Thyroid gland (tissue), 4 donors: ENCODE measurements at places on chromosomes 5 and 9.
A peak's percentile ranks its signal among the peaks of the same experiment; 100 is the strongest.

GRCh38 chr9:6758498-6759184, 868 bp downstream of the KDM4C start:
- peak; percentile 59 for DNase-seq

DNA sequence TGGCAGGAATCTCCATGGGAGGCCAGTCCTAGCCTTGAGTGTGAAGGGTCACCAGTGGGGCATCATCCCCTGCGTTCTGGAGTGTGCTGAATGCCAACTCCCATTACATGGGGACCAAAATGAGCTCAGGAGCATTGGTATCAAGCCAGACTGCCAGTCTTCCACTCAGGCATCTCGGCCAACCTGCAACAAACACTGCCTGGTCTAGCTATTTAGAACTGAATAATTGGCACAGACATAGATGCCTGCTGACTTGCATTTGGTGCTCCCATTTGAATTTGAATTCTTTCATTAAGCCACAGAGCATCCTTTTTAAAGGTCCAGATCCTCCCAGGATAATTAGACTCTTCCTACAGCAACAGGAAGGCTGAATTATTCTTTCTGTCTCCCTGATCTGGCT, 116.6 kb upstream of the ABCA1 start:
- DNase-seq = no peak

- peak; percentile 78 for DNase-seq
Measured at GRCh38 chr5:111072949-111073682, 1.6 kb downstream of the TSLP start.

DNA sequence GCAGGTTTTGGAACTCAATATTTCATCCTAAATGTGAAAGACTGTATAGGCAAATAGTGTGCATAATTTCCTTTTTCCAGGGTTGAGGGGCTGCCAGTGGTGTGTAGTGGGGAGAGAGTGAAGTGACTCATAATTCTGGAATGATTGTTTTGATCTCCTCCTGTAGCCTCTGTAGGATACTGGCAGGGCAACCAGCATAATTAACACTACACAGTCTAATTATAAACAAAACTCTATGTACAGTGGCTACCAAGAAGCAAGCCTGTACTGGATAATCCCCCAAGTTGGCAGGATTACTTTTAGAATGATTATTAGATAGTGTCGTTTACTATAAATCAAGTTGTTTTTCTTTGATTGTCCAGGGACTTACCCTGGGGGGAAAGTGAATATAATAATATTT, 32.2 kb downstream of the LNPEP start:
- DNase-seq = no peak

DNA sequence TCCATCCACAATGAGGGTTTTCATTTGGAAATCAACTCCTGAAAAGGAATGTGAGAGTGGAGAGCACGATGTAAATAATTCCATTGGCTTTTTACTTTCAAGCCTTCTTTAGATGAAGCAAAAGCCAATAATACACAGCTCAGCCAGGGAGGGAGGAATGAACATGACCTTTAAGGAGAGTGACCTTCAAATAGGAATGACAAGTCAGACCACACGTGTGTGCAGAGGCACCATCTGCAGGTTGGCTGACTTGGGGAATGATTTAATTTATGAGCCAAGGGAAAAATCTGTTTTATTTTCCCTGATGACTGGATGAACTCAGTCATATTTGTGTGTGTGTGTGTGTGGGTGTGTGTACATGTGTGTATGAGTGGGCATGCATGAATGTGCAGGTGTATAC, 64.5 kb downstream of the RASEF start:
- DNase-seq = no peak

DNA sequence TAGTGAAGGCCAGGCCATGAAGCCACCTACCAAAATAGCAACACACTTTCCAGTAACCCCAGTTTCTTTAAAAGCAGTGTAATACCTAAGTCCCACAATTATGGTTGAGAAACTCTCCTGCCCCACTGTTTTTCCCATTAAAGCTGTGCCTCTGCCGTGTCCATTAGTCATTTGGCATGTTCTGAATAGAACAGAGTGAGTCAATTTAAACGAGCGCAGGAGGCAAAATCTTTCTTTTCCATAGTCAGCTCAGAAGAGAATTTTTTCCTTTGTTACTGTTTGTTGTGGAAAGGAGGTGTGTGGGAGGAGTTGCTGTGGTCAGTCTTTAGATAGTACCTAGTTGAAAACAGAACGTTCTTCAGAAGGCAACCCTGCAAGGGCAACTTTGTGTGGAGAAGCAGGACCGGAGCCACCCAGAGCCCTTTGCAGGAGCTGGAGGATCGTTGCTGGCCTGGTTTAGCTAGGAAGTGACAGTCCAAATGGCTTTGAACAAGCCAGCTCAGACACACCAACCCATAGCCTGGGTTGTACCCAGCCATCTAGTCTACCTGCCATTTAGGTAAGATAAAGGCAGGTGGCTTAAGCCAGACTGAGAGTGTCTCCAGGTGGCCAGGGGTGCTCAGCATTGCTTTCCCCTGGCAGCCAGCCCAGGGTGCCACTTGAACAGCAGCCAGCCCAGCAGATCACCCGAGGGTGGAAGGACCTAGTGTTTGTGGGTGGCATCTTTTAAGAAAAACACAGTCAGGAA, 30.4 kb downstream of the GADD45G start:
- DNase-seq = peak; percentile 93

- DNase-seq = no peak
Measured at GRCh38 chr5:142316681-142317080, 8.1 kb downstream of the SPRY4 start.

GRCh38 chr5:10590226-10590999, 26.5 kb downstream of the ANKRD33B start:
- no peak for DNase-seq

- no peak for DNase-seq
Measured at GRCh38 chr9:114084282-114085073, 6.4 kb upstream of the AMBP start.

GRCh38 chr5:25488119-25488518, 843.3 kb upstream of the CDH10 start:
- DNase-seq = no peak

GRCh38 chr9:112086627-112087026, 88.5 kb downstream of the SUSD1 start:
- DNase-seq = no peak

DNA sequence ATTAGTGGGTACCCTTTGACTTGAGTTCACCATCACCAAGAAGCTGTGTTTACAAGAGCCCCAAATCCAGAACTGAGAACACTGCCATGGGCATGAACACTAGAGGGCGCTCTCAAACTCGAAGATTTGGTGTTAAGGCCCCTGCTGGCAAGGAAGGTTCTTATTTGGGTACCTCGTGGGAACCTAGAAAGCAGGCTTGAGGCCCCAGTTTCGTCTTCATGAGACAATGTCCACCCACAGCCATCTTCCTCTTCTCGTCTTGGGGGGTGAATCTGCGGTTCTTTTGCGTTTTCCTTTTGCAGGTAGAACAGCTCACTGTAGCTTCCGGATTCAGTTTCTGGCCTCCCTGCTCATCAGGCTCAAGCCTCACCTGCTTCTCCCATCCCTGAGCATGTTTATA, 184.0 kb downstream of the SEMA5A start:
- DNase-seq = peak; percentile 56

DNA sequence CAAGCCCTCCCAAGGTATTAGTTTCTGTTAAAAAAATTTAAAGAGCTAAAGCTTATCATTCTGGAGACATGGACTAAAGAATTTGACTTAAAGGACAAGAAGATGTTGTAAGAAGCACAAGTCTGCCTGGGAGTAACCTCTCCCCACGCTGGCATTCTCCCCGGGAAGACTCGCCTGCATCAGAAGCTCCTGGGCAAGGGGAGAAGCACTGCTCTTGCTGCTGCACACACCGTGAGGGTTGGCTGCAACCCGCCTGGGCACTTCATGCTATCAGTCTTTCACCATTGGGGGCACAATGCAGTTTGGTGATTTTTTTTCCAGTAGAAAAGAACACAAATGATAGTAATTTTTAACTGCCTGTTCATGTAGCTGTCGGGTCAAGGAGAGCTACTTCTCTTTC, 192.5 kb upstream of the PANK3 start:
- no peak for DNase-seq

DNA sequence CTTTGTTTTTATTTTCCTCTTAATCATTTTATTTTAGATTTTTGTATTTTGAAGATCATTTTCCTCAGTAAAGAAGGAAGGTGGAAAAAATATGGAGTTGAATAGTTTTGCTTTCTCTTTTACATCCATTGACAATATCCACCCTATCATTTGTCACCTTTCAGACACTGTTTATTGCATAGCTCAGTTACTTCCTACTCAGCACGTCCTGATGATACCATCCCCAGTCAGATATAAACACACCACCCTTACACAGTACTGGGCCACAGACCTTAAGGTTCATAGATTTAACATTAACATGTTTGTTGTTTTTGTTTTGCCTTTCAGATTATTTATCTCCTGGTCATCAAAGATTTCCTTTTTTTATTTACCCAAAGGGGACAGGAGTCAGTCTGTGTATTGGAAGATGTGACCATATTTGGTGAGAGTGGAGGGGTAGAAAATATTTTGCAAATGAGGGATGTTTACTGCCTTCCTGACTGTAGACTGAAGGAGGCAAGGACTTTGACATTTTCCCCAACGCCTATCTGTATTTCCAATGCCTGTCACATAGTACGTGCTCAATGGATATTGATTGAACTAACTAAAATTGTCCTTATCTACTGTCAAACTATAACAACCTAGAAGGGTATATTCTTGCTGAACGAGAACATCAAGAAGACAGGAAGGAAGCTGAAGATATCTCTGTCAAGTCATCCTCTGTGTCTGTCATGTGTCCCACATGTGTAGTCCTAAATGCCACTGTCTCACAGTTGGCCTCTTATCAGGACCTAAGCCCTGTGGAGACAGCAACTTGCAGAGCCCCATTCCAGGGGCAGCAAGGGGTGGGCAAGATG, 15.6 kb downstream of the STX17 start:
- DNase-seq = no peak

DNA sequence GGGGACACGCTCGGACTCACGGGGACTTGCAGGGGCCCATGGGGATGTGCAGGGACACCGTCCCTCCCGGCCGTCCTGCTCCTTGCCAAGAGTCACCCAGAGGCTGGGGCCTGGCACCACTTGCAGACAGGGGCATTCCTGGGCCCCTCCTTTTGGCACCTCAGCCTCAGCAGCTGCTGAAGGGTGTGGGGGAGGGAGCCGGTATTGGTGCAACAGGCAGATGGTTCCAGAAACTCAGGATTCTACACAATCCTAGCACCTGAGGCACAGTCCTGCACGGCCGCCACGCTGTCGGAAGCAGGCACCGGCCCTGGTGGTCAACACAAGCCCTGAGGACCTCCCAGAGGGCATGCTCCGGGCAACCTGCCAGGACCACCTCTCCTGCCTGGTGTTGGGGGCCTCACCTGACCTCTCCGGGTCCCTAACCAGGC, 19.3 kb upstream of the SLC12A7 start:
- peak; percentile 70 for DNase-seq

- no peak for DNase-seq
Measured at GRCh38 chr5:107447587-107447986, 223.2 kb downstream of the EFNA5 start.

- peak; percentile 79 for DNase-seq
Measured at GRCh38 chr5:1801222-1801966, at the start of gene NDUFS6. NDUFS6 (plus strand) TSS chr5:1801407; CDS start chr5:1801418, 11 bp downstream.

DNA sequence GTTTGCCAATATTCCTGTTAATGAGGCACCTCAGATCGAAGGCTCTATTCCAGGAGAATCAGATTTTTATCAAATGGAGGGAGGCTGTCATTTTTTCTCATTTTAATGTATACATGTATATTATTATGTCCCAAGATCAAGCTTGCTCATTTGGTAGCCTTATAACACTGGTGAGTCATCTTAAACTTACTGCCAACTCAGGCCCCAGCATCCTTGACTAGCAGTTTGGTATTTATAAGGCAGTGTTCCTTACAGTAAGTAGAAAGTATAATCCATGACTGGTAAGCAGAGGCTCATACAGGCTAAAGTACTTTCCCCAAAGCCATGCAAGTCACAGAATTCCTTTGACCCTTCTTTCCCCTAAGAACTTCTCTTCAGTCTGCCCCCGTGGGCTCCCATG, 90.7 kb upstream of the NR3C1 start:
- no peak for DNase-seq

DNA sequence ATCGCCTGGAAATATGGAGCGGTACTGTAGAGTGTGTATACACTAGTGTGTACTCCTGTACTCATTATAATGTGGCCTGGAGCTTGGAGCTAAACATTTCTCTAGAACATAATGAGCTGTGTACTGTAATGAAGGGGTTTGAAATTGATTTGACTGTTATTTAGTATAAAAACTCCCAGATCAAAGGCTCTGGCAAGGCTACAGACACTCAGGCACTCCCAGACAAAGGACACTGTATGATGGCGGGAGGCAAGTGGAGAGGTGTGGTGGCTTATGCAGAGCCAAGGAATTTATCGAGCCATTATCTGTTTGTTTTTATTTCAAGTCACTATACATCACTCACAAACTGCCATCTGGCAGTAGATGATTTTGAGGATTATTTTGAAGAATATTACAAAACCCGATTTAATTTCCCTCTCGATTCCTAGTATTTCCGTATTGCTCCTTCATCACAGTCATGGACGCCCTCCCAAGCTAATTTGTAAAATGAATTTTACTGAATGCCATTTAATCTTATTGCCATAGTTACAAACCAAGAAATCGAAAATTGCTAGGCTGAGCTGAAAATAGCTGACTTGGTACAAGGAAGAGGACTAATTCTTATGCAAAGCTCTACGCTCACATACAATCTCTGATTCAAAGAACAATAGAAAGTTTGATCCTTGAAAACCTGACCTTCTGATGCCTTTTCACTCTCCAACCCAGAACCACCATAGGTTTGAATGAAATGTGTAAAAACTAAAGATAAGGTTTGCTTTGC, 240.2 kb upstream of the SEMA6A start:
- no peak for DNase-seq

- no peak for DNase-seq
Measured at GRCh38 chr9:28413471-28413870, 840.2 kb upstream of the C9orf72 start.

- no peak for DNase-seq
Measured at GRCh38 chr5:14414656-14415023, 167.0 kb upstream of the OTULINL start.
